ENCODE measurements at places on chromosomes 2 and 18. TPM values are rescaled to one million over a fixed set of nuclear protein-coding genes. Genes with fewer than 3 reads are reported as not detected.

Gene INHA
- total RNA-seq, result not detected

Gene SERPINB11
- not detected for total RNA-seq

Gene TRIM43
- total RNA-seq, result not detected

Gene MSGN1
- not detected for total RNA-seq

Gene SFT2D3
- total RNA-seq, result 7.2 TPM

Gene COLEC11
- total RNA-seq, result 5.0 TPM

Gene MRO
- total RNA-seq, result 0.94 TPM

Gene PIEZO2
- total RNA-seq, result 1.8 TPM

All from gastroesophageal sphincter (tissue), 4 donors.